Activated CD8-positive, alpha-beta memory T cell treated with anti-CD3 and anti-CD28 coated beads for 1 hour (primary cell): ENCODE measurements at places on chromosomes 3 and 15.
A peak's percentile ranks its signal among the peaks of the same experiment; 100 is the strongest.

GRCh38 chr3:190644035-190644434, 130.2 kb downstream of the IL1RAP start:
- DNase-seq, result no peak

GRCh38 chr15:97691078-97691477, 269.4 kb upstream of the ARRDC4 start:
- DNase-seq, result no peak

DNA sequence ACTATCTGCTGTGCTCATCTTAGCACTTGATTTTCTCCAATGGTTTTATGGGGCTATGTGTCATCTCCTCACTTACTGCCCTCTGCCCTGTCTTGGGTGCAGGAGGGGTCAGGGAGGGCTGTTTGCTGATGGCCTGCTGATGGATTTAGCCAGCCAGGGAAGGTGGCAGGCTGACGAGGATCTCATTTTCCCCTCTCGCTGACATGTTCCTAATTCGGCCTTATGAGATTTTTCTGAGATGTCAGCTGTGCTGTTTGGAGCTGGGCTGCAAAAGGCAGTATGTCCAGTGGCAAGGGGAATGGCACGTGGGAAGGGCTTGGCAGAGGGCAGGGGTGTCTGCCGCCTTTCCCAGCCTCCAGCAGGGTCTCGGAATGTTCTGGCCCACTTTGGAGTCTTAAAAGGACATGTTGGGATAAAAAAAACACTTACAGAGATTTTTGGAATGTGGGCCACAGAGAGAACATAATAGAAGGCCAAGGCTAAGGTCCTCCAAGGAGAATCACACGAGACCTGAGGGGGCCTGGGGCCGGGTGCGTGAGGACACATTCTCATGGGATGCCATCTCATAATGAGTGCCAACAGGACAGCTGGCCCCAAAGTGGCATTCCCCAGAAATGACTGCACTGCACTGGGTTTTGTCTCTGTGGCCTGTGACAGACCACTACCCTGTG, 303.8 kb downstream of the TLE3 start:
- no peak for DNase-seq

DNA sequence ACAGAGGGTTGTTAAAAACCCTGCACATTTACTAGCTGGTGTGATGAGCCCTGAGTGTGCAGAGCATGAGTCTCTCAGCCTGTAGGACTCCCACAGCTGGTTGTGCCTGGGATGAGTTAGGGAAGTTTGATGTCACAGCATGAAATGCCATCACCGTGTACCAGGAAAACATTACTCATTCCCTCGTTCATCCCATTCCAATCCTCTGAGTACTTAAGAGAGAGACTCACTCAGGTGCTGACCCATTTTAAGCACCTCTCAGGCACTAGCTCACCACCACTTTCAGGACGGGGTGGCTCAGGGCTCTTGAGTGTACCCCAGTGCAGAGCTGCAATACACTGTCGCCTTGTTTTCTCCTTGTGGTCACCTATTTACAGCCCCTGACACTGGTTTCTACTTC, 18.7 kb downstream of the MGLL start:
- no peak for DNase-seq

DNA sequence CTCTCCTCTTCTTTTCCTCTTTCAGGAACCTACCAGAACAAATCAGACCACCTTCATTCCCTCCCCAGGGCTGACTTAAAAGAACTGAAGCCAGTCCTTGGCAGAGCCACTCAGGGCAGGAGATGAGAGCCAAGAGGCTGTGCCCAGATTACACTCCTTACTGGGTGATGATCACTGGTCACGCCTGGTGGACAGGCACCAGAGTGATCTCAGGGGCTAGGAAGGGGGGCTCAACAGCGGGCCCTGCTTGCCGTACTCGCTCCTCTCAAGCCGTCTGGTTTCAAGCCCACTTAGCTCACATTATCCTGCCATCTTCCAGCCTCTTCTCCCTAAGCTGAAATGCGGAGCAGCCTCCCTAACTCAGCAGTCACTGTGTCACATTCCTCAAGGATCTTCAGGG, 1.7 kb upstream of the FAH start:
- no peak for DNase-seq

- no peak for DNase-seq
Observed at GRCh38 chr15:35777061-35777460, 231.1 kb upstream of the DPH6 start.

DNA sequence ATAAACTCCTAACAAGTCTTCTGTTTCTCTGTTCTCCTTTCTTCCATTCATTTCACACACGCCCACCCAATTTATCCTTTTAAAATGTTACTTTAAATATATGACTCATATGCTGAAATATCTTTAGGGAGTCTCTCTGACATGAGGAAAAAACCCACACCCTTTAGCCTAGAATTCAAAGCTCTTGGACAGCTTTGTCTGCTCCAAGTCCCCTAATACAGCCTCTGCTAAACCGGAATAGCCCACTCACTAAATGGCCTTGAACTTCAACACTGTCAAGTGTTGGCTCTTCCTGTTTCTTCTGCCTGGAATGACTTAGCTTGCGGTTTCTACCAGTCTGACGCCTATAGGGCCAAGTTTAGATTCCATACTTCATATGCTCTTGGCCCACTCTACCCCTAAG, 3.3 kb upstream of the CD96 start:
- DNase-seq, result no peak

DNA sequence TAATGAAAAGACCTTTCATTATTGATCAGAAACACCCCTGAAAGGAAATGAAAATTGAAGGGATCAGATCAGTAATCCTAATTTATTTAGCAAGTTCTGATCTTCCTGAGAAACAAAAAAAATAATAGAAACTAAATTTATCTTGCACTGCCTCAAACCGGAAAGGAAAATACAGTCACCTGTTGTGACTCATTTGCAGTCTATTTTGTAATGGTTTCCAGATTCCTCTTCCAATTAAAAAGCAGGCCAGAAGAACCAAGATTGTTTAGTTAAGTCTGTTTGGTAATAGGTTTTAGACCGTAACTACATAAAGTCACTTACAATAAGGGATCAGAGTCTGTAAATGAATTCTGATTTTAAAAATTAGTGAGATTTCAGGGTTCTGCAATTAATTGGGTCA, 49.7 kb upstream of the ATOSA start:
- no peak for DNase-seq

DNA sequence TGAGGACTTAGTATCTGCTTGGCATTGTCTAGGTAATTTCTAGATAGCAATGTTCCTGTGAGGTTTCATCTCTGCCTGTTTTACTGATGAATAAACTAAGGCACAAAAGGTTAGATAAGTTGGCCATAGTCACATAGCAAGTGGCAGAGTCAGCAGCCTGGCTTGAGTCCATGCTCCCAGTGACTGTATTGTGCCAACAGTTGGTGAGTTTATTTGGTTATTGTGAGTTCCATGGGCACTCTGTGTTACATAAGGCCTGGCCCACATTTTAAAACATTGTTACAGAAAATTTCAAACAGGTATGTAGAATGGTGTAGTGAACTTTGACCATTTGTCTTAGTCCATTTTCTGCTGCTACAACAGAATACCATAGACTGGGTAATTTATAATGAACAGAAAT, 15.2 kb downstream of the MCM2 start:
- DNase-seq, result no peak

- no peak for DNase-seq
Observed at GRCh38 chr3:151276038-151276686, 2.2 kb downstream of the P2RY14 start.

- DNase-seq, result no peak
Observed at GRCh38 chr3:131901686-131902085, 133.1 kb downstream of the CPNE4 start.

GRCh38 chr3:184248454-184249411, at the start of gene ALG3:
TSS of gene ALG3 (minus strand) at chr3:184248962. CDS start at chr3:184248940, 22 bp downstream.
- DNase-seq, result peak; percentile 76

DNA sequence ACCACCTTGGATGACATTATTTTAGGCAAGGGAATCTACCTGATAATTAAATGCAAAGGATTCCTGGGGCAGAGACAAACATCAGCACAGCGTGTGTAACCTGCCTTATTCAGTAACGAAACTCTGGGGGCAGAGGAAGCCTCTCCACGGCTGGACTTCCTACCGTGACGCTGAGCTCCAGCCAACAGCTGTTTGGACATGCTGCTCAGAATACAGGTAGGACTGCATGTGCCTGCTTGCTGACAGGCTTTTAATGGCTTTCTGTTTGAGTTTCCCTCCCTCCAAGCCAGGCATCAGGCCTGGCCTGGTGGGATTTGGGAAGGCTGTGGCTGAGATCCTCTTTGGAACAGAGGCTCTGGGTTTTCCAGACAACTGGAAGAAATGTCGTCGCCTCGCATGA, 150.6 kb downstream of the ADAMTS17 start:
- DNase-seq, result no peak

DNA sequence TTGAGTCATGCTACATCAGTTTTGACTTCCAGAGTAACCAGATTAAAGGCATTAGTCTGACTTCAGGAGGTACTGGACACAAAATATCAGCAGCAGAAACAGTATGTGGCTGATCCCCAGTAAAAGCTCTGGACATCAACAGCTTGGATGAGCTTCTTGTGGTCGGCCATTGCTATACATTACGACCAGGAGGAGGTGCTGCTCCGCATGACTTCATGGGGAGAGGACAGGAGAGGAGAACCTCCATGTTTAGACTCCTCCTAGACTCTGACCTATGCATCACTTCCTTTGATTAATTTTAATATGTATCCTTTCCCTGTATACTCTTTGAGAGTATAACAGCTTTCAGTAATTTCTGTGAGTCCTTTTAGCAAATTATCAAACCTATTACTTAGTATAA, 285.6 kb upstream of the ARHGEF26 start:
- DNase-seq, result no peak

- DNase-seq, result no peak
Observed at GRCh38 chr3:126078866-126079265, 5.1 kb downstream of the SLC41A3 start.

DNA sequence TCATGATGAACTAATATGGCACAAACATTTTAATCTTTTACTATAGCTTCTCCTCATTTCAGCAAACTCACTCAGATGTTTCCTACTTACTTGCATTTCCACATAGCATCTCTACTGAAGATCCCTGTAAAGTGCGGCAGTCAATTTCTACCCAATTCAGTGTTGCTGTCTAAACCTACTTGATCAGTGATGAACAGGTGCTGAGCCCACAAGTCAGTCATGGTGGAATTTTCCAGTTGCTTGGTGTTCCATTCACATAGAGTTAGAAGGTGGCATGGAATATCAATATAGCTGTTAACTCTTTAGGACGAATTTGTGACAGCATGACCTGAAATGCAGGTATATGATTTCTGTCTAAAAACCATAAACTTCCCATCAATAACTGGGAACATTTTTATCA, 22.7 kb downstream of the MRPL3 start:
- no peak for DNase-seq

- peak; percentile 8 for DNase-seq
Observed at GRCh38 chr3:141231952-141232823, 563 bp downstream of the PXYLP1 start.

DNA sequence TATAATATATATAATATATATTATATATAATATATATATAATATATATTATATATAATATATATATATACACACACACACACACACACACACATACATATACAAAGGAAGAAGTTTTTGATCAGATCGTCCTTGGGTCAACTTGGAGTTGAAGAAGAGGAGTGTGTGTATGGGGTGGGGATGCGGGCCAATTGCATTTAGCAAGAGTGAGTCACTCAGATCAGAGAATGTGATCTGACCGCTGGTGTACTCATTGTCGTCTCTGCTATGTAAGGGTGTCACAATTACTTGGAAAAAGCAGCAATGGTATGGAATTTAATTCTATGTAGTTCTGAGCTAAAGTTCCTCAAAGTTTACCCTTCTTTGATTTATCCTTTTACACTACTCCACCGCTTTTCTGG, 4.6 kb upstream of the VGLL3 start:
- no peak for DNase-seq

- no peak for DNase-seq
Observed at GRCh38 chr3:127038466-127038865, 55.6 kb downstream of the PLXNA1 start.

- DNase-seq, result no peak
Observed at GRCh38 chr3:170643831-170644230, 58.0 kb upstream of the SLC7A14 start.

- no peak for DNase-seq
Observed at GRCh38 chr3:128069271-128069670, 17.0 kb downstream of the SEC61A1 start.

DNA sequence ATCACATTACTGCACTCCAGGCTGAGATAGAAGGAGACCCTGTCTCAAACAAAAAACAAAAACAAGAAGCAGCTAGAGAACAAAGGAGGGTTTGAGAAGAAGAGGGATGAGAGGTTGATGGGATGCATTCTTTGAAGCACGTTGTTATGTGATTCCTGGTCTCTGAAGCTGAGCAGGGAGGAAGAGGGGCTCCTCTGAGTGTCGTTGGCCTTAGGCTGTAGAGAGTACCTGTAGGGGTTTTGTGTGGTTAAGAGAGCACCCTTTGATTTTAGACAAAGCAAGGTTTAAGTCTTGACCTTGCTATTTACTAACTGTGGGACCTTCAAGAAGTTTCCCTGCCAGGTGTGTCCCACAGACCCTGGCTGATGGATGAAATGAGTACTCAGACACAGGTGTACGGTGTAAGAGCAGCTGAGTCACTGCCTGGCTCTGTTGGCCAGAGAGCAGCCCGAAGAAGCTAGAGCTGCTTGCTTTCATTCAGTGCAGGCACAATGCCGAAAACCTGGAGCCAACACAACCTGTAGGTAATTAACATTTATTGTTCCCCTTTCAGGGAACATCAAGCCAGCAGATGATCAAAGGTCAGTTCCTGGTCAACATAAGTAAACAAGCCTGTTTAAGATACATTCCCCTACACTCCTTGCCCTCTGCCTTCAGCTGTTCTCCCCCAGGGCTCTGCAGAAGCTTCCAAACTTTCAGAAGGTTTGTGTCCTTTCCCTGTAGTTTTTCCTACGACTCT, 67.2 kb downstream of the LRRK1 start:
- DNase-seq, result no peak

DNA sequence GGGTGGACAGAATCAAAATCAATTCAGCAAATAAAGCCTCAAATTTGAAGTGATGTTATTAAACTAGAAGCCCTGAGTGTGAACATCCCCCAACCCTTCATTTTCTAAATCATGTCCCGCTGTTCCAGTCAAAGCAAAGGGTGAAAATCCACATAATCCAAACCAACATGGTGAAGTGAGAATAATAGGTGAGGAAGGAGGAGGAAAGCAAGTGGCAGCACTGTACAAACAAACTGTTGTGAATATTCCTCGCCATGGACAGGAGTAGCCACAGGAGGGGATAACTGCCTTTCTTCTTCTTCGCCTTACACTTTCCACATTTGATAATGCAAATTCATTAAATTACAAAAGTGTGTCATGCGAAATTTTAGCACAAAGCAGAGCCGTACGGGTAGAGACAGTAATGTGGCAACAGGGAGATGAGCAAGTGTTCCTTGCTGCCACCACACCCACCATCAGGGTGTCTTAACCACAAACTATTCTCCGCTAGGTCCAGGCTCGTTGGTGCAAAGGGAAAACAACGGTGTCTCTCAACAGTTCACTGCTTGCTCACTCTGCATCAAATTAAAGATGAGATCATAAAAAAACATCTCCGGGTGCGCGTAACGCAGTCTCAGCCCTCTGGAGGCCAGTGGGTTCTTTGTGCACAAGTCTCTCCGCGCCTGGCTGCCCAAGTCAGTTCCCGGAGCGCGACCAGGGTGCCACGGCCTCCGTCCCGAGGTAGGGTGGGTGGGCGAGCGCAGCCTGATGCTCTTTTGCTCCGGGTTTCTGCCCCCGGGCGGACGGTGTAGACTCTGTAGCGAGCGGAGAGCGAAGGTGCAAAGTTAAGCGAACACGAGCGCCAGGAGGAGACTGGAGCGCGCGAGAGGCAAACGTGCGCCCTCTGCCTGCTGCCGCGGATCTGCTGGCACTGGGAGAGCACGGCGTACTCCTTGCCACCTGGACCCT, 6.7 kb downstream of the EPHA3 start:
- no peak for DNase-seq

- DNase-seq, result no peak
Observed at GRCh38 chr3:119570229-119570628, 9.1 kb upstream of the ADPRH start.
